Epithelial cell of proximal tubule (primary cell): ENCODE measurements at places on chromosomes 12 and 14. TPM values are rescaled to one million over a fixed set of nuclear protein-coding genes. Genes with fewer than 3 reads are reported as not detected.

The NOXRED1 gene
- not detected in 2 replicates for total RNA-seq

DNA sequence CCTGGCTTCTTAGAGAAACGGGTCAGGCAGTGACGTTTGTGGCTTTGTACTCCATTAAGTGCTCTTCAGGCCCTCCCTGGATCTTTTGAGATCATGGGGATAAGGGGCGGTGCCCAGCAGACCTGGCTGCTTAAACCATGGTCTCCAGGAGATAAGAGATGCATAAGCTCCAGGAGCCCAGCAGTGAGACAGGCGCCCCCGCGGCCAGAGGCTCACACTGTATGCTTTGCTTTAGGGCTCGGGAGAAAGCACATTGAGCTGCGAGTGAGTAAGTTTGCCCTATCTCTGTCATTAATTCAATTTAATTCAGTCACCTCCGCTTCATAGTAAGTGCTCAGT, 359.5 kb downstream of the CACNA1C start:
- no peak for DNase-seq

DNA sequence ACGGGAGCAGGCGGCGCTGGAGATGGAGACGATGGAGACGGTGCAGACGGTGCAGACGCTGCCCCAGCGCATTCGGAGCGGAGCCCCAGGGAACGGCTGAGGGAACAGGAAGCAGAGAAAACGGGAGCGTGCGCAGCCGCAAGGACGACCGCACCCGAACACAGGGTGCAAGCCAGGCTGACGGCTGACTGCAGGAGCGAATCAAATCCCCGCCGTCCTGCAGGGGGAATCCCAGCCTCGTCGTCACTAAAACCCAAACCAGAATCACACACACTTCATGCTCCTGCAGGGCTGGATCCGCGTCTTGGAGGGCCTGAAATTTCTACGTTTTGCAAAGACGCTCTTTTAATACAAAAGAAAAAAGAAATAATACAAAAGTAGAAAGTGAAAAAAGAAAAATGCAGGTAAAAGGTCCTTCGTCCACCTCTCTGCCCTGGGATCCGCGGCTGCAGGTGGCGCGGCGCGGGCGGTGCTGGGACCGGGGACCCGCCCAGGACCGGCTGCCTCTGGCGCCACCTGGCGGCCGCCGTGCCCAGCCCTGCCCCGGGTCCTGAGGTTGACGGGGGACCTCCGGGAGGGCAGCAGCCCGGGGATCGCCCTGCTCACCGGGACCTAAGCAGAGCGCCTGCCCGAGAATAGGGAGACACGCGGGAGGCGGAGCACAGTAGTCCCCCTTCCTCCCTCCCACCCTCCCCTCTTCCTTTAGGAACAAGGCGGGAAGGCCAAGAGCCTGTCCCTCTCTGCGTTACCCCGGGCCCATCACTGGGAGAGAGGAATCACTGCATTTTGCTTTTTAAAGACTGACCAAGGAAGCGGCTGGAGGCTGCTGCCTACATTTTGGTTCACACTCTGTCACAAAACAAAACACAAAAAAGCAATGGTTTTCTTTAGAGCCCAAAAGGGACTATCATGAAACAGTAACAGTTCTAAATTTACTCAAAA, 20.1 kb downstream of the STX2 start:
- no peak for DNase-seq

- no peak for DNase-seq
Measured at GRCh38 chr12:12176402-12176801, 90.4 kb downstream of the LRP6 start.

DNA sequence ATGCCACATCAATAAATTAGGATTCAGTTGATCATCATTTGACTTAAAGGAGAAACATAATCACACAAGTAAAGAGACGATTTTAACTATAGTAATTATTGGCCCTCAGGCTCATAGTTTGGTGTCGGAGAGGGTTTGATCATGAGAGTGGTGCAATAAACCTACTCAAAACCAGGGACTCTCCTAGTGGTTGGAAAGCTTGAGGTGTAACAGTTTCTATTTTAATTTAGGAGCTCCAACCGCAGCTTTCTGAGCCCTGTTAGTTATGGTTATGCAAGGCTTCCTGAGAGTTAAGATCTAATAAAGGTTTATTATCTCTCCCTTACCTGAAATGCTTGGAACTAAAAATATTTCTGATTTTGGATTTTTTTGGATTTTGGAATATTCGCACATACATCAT, 36.4 kb downstream of the TMTC2 start:
- DNase-seq: no peak
